ENCODE measurements at places on chromosomes 3 and 15.

- no peak for DNase-seq
Observed at GRCh38 chr3:30912301-30912700, 17.8 kb upstream of the GADL1 start.

DNA sequence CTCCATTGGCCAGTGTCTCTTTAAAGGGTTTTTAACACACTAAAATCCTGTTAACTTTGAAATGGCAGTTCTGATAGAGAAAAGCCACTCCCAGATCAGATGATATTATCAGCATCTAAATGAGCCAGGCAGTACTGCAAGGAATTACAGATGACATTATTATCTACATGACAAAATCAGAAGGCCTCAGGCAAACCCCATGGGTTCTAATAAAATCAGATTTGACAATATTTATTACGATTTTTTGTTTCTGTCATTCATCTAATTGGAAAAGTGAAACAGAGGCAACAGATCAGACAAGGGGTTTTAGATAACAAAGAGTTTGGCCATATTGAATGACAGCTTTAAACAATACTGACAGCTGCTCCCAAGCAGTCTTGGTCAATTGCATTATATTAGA, 112.7 kb downstream of the FEZF2 start:
- no peak for DNase-seq

DNA sequence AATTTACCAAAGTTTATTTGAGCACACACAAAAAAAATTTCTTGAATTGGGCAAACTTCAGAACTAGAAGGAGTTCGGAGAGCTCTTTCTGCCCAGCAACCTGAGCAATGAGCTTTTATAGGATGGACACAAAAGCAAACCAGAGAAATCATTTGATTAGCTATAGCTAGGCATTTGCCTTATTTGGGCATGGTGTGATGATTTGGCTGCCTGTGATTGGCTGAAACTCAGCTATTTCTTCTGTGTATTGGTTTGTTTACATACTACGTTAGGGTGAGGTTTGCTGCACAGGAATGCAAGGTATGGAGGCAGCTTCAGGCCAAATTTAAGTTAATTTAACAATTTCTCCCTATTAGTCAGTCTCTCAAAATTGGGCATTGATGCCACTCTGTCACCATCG, 65.1 kb downstream of the NEK11 start:
- DNase-seq: no peak

DNA sequence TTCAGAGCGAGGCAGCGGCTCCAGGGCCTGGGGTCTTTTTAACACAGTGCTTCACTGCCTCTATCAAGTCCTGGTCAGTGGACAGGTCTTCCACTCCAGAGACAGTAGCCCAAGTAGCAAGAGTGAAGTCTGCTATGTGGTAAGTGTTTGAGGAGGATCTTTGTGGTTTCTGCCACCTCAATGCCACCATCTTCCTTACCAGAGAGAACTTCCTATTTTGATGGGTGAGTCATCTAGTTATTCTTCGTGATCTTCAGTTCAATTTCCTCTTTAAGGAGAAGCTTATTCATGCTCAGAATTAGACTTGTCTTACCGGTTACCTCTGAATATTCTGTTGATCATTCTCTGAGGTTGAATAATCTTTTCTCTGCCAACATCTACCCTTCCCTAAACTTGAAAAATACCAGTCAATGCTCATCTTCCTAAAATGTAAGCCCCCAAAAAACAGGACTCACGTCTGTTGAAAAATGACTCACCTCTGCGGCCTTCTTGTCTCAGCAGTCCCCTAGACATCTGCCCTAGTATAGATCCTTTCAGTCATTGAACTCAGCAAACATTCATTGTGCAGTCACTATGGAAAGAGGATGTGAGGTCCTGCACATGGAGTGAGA, 32.2 kb upstream of the BCL6 start:
- DNase-seq: no peak

DNA sequence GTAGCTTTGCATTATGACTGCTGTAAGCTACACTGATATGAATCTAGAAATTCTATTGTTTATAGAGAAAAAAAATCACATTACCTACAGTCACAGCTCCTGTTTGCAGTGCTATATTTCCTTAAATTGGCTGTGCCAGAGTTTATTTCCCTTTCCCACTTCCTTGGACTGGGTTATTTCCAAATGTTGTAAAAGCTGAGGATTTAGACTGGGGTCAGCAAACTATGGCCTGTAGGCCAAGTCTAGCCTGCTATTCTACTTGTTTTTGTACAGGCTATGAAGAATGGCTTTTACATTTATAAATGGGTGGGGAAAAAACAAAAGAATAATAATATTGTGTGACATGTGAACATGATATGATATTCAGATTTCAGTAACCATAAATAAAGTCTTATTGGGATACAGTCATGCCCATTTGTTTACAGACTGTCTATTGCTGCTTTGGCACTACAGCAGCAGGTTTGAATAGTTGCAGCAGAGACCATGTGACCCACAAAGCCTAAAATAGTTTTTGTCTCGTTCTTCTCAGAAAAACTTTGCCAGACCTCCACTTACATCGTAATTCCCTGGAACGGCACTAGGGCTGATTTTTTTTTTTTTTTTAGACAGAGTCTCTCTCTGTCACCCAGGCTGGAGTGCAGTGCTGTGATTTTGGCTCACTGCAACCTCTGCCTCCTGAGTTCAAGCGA, 7.8 kb downstream of the GLDN start:
- no peak for DNase-seq

- DNase-seq: no peak
Observed at GRCh38 chr15:41919201-41919820, 25.5 kb upstream of the SPTBN5 start.

DNA sequence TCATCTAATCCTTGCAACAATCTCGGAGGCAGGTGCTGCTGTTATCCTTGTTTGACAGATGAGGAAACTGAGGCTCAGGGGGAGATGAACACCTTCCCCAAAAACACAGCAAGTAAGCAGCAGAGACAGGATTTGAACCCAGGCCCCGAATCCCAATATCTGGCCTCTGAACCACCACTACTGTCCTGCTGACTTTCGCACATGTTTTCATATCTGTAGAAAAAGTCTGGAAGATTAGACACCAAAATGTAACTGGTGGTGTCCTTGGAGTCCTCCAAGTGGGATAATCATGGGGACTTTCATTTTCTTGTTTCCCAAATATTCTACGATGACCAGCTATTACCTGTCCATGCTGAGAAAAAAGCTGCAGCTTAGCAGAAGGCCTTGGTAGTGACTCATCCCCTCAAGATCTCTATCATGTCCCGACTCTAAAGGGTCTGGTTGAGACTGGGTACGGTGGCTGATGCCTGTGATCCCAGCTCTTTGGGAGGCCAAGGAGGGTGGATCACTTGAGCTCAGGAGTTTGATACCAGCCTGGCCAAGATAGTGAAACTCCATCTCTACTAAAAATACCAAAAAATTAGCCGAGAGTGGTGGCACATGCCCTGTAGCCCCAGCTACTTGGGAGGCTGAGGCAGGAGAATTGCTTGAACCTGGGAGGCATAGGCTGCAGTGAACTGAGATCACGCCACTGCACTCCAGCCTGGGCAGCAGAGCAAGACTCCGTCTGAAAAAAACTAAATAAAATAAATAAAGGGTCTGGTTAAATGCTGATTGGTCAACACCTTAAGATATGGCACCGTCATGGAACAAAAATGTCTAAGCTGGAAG, 8.6 kb downstream of the IRAK2 start:
- no peak for DNase-seq

- DNase-seq: no peak
Observed at GRCh38 chr3:156973954-156974353, 147.8 kb downstream of the LEKR1 start.

DNA sequence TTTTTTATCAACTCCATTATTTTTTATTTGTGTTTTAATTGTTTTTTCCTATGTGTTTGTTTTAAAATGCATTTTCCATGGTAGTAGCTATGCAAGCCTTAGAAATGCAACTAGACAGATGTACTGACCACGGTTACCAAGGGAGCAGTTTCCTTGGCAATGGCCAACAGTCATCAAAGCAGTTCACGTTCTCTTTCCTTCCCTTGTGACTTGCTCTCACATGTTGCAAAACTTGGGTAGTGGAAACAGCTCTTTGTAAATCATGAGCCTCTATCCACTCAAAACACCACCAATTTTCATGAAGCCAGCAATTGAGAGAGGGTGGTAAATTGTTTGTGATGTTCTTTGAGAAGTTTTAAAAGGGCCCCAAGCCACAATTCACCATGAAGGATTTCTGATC, 499.4 kb upstream of the MDFIC2 start:
- DNase-seq: no peak

DNA sequence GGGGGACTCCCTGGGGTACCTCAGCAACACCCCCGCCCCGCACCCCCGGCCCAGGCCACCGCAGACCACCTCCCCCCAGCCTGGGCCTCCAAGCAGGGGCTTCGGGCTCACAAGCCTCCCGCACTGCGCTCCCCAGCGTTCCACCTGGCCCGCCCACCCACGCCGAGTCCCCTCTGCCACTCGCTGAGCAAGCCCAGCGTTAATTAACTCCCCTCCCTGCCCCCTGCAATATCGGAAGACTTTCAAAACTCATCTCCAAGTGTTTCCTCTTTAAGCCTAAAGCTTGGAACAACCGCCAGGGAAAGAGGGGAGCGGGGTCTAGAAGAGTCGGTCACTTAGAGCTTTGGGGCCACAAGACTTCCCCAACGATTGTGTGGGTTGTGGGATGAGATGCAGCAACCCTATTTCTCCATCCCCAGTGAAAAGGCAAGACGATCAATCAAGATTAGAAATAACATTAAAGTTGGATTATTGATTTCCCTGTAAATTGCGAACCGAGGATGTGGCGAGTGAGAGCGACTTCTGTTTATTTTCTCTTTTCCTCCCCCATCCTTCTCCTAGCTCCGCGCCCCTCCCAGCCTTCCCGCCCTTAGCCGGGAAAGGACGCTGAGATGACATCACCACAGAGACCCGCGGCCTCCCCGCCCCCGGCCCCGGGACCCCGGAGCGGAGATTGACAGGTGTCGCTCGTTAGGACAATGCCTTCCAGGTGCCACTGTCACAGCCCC, 30.2 kb downstream of the NR2F2 start:
- no peak for DNase-seq

- DNase-seq: no peak
Observed at GRCh38 chr3:37726525-37727290, 135.0 kb upstream of the CTDSPL start.

Data from effector CD8-positive, alpha-beta T cell (primary cell).